ENCODE measurements at places on chromosomes 12 and 14.

DNA sequence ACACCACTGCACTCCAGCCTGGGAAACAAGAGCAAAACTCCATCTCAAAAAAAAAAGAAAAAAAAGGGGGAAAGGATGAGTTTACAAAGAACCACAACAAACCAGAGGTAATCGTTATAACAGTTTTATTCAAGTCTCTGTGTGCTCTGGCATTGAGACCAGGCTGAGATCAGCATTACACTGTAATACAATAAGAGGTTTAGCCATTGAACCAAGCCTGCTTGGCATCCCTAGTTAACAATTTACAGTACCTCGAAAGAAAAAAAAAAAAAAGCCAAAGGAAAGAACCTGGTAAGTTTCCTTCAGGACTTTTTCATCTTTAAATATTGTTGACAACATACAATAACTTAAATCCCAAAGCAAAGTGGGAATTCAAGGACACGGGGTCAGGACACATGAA, 80.7 kb downstream of the TTC9 start:
- no peak for DNase-seq

DNA sequence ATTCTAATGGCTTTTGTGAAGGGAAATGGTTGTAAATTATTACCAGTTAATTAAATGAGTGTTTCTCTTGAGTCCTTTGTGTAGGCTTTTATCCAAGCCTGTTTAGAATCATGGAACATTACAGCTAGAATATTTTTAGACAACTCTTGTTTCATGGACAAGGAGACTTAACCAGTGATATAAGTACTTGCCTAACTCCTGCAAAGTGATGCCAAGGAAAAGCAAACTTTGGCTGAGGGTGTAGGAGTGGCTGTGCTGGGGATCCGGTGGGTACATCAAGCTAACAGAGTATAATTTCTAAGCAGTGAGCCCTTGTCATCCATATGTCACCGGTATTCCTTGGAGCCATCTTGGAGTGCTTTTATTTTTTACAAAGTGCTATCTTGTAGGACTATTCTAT, 61.5 kb downstream of the PRKCH start:
- DNase-seq = no peak

- no peak for DNase-seq
Observed at GRCh38 chr12:122420471-122421162, 1.9 kb downstream of the CLIP1 start.

DNA sequence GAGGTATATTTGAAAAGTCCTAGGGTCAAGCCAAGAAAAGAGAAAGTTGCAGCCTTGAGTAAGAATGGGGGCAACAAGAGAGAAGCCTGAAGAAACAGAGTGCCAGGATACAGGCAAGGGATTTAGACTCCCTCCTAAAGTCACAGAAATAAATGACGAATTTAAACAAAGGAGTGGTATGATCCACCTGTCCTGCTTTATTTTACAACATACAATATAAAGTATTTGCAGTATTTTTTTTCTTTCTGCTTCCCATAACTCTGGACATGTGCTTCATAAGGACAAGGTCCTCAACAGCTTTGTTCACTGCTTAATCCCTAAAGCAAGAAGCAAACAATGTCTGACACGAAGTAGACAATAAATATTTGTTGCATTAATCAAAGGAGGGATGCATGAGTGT, 57.4 kb downstream of the IFNG start:
- no peak for DNase-seq

- no peak for DNase-seq
Observed at GRCh38 chr12:56469007-56469930, 891 bp downstream of the SPRYD4 start.

DNA sequence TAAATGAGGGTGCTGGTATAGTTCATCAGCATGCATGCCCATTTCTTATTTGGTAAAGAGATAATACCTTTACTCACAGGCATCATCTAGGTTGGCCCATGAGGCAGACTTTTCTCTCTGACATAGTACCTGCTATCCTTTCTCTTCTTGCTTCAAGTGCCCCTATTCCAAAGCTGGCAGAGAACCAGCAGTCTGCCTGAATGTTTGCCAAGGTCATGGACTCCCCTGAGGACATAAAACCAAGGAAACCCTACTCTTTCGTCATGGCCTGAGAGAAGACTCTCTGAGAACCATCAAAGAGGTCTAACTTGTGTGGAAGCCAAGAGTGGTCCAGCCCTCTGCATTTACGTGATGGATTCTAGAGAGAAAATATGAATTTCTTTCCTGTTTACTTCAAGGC, 11.9 kb downstream of the PPP1R36 start:
- no peak for DNase-seq

DNA sequence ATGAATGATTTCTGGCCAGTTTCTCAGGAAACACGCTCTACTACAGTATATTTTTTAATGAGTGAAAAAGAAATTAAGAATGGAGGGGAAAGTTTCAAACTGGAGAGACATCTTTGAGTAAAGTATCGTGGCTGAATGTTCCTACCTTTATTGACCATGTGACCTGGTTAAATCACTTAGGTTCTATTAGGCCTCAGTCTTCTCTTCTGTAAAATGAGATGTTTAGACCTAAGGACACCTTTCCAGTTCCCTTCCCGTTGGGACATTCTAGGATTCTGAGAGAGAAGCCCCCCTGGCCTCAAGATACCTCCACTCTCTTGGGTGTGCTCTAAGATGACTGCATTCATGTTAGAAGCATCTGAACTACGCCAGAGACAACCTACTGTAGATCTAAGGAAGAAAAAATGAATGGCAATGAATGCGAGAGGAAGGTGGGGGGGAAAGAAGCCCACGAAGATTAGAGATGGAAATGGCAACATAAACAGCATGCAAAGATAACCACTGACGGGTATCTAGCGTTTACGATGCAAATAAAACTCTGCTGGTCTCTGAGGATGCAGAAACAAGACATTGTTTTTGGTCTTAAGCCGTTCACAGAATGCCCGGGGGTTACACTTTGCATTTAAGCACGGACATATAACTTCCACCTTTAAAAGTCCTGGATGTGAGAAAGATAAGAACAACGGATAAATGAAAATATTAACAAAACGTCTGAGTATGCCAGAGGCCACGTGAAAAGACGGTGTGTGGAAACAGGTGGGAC, 599 bp upstream of the CPSF6 start:
- no peak for DNase-seq

GRCh38 chr12:24948420-24948756, 513 bp downstream of the BCAT1 start:
- DNase-seq = no peak

- DNase-seq = peak; percentile 84
Observed at GRCh38 chr12:54404061-54405004, 14.7 kb downstream of the ITGA5 start.

DNA sequence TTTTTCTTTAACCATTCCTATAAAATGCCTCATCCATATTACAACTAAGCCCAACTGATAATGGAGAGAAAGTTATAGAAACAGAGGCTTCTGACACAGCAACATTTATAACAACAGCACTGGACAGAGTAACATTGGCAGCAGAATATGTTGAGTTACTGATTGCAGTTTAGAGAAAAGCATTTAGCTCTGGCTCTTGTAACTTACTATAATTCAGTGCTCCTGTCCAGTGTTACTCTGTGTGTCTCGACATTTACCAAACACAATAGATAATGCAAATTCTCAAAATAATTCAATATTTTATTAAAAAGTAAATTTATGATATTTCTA, 356.1 kb downstream of the CEP128 start:
- DNase-seq = no peak

DNA sequence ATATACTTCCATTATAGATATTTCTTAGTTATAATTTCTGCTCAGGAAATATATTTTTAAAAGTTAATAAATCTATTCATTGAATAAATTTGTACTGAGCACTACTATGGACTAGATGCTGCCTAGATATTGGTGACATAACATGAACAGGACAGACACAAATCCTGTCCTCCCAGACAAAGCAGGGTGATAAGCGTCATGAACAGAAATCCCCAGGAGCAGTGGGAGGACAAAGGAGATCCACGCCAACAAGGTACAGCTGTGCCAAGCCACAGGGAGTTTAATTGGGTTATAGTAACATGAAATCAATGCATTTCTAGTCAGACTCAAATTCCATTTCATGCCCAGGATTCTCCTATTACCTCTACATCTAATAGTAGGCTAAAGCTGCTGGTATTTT, 171.8 kb upstream of the CPNE8 start:
- no peak for DNase-seq

DNA sequence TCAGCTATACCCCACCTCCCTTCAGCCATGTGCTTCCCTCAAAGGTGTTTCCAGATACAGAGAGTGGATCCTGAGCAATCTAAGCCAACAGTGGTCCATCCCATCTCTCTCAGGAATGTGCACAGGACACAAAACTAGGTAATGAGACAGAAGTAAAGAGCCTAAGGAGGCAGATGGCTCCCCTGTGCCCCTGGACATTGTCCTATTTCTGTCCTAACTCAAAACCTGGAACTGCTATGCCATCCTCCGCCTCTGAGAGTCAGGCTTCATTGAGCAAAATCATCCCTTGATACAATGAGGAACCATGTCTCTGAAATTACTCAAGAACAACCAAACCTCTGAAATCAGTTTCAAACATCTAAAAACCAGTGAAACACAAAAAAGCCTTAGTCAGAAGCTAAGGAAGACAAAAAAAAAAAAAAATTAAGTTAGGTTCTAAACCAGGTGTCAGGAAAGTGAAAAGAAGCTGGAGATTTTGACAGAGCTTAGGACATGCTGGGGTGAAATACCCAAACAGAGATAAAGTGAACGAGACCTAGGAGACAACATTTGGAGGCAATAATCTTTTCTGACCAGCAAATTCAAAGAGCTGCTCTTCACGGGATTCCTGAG, 200.3 kb upstream of the PLEKHG7 start:
- no peak for DNase-seq

Measured in activated CD8-positive, alpha-beta memory T cell treated with anti-CD3 and anti-CD28 coated beads for 24 hours (primary cell).